ENCODE measurements at places on chromosomes 5 and 9.
A peak's percentile ranks its signal among the peaks of the same experiment; 100 is the strongest.

GRCh38 chr5:103217101-103217500, 41.5 kb upstream of the MACIR start:
- no peak for DNase-seq

DNA sequence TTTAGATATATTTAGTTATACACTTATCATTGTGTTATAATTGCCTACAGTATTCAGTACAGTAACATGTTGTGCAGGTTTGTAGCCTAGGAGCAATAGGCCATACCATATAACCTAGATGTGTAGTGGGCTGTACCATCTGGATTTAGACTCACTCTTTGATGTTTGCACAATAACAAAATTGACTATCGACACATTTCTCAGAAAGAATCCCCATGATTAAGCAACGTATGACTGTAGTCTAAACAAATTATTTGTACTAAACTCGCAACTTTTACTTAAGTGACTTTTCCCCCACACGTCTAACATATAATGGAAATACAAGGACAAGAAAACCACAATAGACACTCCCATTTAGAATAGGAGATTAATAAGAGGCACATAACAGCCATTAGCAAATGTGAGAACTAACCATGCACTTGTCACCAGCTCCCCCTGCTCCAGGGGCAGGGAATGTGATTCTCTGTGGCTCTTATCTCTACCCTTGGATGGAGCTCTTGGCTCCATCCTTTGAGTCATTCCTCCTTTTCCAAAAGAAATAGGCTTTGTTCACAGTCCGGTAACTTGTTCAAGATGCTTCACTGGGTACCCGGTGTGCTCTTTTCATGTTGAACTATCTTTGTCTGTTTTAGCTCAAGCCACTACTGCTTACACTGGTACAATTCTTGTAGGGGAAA, 8.7 kb upstream of the B4GALT1 start:
- DNase-seq: no peak

DNA sequence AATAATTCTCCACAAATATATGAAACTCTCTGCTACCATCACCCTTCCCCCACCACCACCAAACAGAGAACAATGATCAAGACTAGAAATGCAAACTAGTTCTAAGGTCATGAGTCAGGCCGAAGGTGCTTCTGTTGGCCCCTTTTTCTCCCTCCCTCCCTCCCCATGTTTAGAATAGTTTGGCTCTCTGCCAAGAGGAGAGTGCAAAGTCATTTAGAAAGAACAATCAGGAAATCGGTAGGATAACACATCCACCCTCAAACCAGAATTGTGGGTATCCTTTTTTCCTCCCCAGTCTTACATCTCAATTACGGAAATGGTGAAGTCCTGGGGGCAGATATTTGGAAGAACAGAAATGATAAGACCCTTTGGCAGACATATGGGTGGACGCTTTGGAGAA, 170.1 kb downstream of the SLF1 start:
- DNase-seq: no peak

DNA sequence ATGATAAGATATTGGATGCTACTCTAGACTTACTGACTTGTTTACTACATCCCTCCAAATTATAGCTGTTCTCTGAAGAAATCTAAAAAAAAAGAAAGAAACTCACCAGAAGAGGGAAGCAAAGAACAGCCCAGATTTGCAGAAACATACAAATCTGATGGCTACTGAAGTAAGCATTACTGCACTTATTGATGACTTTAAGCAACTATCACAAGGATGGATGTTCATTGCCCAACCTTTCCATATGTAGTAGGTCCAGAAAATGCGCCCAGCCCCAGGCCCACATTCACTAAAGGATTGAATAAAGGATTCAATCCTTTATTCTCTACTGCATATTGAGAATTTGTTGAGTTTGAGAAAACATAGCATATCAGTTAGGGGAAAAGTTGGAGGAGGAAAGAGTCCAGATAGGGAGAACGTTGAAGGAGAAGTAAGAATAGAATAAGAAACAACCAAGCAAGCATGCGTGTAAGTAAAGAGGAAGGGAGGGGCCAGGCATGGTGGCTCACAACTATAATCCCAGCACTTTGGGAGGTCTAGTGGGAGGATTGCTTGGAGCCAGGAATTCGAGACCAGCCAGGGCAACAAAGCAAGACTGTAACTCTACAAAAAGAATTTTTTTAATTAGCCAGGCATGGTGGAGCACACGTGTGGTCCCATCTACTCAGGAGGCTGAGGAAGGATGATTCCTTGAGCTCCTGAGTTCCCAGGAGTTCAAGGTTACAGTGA, 33.8 kb upstream of the DTWD2 start:
- DNase-seq: peak; percentile 54

DNA sequence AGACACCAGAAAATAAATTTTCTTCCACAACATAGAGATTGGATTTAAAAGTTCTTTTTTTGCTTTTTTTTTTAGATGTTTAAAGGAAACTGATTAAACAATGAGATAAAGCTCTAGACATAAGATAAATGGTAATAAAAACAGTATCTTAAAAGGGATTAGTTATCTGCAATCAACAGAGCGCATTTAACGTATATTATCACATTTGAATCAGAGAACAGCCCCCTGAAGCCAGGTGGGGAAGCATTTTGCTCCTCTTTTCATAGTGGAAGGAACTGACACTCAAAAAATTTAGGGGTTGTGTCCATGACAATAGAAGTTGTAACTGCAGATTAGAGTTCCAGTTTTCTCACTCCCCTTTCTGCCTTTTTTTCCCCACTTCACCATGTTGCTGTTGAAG, 367.6 kb downstream of the SPATA31D1 start:
- no peak for DNase-seq

Data from amniotic epithelial cell (primary cell).